HFF-Myc (cell line): ENCODE measurements at places on chromosomes 6 and 20.

GRCh38 chr6:16979677-16980370 lies 122.0 kb upstream of the STMND1 start:
- DNase-seq, result no peak

DNA sequence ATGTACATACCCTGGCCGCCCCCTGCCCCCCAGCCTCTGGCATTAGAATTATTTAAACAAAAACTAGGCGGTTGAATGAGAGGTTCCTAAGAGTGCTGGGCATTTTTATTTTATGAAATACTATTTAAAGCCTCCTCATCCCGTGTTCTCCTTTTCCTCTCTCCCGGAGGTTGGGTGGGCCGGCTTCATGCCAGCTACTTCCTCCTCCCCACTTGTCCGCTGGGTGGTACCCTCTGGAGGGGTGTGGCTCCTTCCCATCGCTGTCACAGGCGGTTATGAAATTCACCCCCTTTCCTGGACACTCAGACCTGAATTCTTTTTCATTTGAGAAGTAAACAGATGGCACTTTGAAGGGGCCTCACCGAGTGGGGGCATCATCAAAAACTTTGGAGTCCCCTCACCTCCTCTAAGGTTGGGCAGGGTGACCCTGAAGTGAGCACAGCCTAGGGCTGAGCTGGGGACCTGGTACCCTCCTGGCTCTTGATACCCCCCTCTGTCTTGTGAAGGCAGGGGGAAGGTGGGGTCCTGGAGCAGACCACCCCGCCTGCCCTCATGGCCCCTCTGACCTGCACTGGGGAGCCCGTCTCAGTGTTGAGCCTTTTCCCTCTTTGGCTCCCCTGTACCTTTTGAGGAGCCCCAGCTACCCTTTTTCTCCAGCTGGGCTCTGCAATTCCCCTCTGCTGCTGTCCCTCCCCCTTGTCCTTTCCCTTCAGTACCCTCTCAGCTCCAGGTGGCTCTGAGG lies 7.6 kb downstream of the CDKN1A start:
- no peak for DNase-seq

GRCh38 chr6:22668307-22668706 lies 98.9 kb downstream of the HDGFL1 start:
- DNase-seq, result no peak

DNA sequence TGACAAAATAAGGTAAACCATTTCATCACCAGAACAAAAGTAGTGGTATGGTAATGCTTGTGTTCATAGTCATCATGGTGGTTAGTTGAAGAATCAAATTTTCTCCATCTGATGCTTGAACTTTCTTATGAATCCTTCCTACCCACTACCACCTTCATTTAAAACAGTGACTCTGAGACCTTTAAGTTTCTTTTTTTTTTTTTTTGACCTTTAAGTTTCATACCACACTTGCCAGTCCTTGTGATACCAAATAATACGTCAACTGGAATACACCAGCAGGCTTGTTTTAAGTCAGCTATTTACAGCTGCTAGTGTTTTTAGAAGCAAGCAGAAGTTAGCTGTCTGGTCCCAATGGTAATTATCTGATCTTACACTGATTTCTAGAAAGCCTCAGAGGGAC lies 413.4 kb upstream of the SOX4 start:
- no peak for DNase-seq

GRCh38 chr20:32165836-32166545 lies 41.6 kb downstream of the PLAGL2 start:
- DNase-seq, result no peak

DNA sequence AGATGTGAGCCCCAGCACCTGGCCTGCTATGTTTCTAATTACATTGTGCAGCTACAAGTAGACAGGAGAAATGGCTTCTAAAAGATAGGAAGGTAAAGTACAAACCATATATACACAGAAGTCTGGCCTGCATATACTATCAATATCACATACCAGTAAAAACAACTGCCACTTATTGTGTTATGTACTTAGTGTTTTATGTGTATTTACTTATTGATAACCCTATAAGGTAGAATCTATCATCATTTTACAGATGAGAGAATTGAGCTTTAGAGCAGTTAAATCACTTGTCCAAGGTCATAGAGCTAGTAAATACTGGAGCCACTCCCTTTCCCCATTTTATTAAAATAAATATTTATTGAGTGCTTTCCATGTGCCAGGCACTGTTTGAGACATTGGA lies 102.4 kb upstream of the PRDM1 start:
- no peak for DNase-seq

DNA sequence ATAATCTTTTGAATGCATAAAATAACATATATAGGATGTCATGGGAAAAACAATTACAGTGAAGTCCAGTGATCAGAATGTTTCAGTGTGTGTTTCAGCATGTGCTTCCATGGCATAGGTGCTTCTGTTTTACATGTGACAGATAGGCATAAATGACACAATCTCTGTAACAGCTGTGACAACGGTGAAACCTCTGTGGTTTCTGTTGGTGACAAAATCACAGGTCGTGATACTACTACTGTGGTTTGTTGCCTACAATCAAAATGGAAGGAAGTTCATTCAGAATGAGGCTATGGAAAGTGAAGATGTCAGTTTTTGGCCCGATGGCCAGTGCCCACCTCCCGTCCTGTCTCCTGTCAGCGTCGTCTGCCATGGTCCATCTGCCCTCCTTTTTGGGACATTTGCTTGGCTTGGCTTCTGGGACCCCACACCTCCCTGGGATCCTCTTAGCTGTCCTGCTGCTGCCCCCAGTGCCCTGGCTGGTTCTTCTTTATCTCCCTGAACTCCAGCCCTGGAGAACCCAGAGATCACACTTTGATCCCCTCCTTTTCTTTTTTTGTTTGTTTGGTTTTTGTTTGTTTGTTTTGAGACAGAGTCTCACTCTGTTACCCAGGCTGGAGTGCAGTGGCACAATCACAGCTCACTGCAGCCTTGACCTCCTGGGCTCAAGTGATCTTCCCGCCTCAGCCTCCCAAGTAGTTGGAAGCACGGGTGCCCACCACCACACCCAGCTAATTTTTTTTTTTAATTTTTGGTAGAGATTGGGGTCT lies 79.3 kb upstream of the NAA20 start:
- no peak for DNase-seq
